ENCODE measurements at places on chromosomes 2 and 18.

DNA sequence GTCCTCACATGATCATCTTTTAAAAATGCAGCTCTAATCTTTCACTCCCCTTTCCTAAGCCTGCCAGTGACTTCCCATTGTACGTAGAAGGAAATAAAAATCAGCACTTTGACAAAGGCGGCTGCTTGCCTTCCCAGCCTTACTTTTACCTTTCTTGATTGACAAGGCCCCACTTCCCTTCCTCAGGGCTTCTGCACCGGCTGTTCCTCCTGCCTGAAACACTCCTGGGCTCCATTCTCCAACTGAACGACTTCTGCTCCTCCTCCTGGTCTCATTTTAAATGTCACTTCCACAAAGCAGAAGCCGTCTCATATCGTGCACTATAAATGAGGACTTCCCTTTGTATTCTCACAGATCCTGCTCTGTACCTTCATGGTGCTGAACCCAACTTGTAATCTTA lies 56.1 kb downstream of the OSBPL6 start:
- no peak for DNase-seq

DNA sequence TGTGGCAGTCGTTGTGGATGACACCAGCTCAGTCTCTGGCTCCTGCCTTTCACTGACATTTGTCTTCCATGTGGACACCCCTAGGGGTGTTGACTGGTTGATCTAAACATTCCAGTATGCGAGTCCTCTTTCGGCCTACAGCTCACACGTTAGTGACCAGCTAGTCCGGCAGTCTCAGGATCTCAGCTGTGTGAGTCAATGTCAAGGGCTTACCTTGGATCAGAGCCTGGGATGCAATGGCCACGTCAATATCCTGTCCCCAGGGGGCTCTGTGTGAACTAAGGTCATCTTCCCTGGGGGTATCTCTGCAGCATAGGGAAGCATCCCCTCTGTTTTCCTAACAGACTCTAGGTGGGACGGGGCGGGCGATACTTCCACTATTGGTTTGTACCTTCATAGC lies 35.1 kb upstream of the YWHAQ start:
- no peak for DNase-seq

GRCh38 chr2:157443090-157443489 lies 799 bp downstream of the CYTIP start:
- DNase-seq = no peak

DNA sequence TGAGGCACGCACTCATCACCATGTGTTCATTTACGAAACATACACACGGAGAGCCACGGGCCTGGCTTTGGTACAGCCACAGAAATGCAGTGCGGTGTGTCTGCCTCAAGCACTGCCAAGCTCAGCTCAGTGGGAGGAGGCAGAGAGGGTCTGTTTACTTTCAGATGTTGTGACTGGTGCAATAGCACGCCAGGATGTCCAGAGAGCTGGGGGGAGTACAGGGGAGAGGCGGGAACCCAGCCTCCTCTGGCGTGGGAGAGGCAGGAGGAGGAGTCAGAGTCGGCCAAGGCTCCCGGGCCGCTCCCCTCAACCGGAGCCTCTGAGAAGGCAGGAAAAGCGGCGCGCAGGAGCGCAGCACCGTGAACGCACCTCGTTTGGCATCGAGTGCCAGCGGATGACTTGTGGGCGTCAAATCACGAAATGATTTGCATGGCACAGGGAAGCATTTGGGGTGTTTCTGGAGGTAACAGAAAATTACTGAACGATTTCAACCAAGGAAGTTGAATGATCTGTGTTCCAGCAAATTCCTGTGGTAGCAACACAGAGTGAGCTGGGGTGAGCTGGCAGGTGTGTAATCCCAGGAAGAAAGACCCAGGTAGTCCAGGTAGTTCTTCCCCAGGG lies 143.0 kb downstream of the ZNF516 start:
- DNase-seq = no peak

GRCh38 chr2:62467100-62467474 lies 38.9 kb downstream of the TMEM17 start:
- no peak for DNase-seq

GRCh38 chr2:204717591-204717990 lies 172.3 kb downstream of the PARD3B start:
- DNase-seq = no peak

GRCh38 chr2:185522472-185522871 lies 216.1 kb upstream of the FSIP2 start:
- DNase-seq = no peak

DNA sequence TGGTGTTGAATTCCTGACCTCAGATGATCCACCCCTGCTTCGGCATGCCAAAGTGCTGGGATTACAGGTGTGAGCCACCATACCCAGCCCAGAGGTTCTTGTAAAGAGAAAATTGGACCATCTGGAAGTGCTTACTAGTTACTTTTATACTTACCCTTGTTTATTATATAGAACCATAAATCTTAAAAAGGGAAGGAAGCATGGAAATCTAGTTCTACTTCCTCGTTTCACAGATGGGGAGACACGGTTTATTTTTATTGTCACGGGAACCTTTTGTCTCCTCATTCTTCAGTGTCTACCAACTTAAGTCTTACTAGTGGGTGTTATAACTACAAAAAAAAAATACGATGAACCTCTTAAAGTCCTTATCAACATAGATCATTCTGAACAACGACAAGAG lies 45.8 kb upstream of the PDK1 start:
- DNase-seq = no peak

DNA sequence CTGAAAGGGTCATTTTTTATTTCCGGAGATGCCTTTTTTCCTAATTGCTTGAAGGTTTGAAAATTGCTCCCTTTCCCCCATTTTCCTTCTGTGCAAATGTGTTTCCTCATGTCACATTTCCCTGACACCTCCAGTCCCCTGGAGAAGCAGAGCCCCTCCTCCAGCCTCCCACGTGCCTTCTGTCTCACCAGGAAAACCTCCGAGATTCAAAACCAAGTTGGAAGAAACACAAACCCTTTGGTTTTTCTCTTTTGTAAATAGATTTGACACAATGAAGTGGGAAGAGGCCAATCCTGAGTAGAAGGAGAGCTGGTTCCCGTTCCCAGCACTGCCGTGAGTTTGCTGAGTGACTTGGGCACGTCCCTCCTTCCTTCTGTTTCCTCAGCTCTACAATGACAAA lies 125.4 kb upstream of the MYCN start:
- no peak for DNase-seq

GRCh38 chr2:102438111-102438510 lies 15.2 kb downstream of the IL18RAP start:
- DNase-seq = no peak

DNA sequence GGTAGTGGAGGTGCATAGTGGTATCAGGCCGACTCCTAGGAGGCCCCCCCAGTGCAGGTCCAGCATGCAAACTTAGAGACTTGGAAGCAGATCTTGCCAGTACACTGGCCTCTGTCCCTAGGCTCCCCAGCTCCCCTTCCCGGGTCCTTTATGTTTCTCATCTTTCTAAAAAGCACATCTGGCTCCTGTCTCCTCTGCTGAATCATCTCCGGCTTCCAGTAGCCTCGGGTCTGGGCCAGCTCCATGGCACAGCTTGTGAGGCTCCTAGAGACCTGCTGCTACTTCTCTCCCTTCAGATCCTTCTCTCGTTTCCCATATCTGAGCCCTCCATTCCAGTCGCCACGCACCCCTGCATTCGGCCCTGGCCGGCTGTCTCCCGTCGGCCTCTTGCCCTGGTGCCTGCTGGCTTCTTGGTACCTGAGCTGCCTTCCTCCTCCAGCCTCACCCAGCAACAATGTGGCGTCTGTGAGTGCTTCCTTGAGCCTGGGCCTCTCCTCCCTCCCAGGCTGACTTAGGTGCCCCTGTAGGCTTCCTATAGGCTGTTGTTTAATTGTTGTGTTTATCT lies 6.6 kb downstream of the TRAF3IP1 start:
- DNase-seq = no peak

DNA sequence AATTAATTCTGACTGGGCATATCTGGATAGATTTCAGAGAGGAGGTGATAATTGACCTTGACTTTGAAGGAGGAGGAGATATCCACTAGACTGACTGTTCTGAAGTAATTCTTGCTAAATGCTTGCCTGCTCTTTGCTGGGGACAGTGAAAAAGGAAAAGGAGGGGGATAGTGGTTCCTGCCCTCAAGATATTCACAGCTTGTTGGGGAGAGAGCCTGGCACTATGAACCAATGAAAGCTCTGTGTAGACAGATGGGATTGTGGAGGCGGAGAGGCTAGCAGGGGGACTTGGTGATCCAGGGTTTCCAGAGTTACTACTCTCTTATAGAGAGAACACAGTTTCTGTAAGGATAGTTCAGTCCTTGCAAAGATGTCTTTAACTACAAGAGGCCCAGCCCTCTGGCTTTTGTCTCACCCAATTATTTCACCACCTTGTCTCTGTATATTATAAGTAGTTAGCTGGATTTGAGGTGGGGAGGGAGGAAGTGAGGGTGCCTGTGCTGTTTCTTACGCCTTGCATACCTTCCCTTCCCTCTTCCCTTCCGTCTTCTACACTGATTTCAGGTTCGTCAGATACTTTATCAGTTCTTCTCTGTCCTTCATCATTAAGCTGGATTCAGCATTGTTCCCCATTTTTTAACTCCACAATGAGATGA lies 190.4 kb downstream of the PRKCE start:
- DNase-seq = no peak

- DNase-seq = no peak
These were observed 47.5 kb upstream of the HNRNPA3 start for GRCh38 chr2:177165061-177165583.
